ENCODE measurements at places on chromosomes 7 and 10.
A peak's percentile ranks its signal among the peaks of the same experiment; 100 is the strongest.

DNA sequence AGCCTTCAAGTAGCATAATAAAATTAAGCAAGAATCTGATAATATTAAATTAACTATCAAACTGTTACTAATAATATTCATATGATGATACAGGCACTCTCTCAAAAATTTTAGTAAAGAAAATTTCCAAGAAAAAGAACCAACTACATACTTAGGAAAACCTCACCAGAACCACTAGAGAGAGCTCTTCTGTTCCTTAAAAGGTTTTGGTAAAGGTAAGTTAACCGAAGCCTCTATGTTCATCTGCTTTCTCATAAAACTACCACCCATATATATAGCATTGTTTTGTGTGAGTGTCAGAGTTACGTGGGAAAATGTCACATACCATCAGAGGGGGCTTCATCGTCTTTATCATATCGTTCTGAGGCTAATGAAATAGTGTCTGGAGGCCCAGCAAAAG, 20.7 kb downstream of the SKAP2 start:
- DNase-seq = no peak

- DNase-seq = no peak
Measured at GRCh38 chr7:143485094-143485493, 7.4 kb downstream of the TAS2R41 start.

DNA sequence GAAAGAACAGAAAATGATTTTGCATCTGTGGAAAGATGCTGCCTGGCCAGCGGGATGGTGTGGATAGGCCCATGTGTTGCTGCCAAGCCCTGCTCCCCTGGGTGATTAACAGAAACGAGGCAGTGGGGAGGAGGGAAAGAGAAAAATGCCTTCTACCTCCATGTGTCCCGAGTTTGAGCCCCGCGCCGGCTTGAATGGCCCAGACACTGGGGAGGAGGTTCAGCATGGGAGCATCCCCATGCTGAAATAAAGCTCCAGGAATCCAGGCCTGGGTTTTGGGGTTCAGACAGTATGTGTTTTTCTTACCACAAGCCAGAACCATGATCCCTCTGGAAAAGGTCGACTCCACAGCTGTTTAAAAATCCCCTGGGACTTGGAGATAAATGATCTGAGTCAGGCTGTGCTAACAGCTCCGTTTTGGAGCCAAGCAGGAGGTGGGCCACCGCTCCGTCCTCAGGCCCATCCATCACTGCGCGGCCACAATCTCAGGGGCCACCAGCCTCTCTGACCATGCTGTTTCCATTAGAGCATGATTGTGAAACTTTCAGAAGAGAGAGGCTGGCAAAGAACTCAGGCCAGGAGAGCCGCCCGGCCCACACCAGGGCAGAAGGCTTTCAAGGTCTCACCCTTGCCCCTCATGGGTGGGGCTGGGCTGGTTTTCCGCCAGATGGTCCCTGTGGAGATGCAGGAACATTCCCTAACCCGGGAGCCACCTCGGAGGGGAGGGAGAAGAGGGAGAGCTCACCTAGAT, 299.7 kb downstream of the ZEB1 start:
- DNase-seq = no peak

- no peak for DNase-seq
Measured at GRCh38 chr10:34854147-34854601, 39.1 kb upstream of the PARD3 start.

- DNase-seq = no peak
Measured at GRCh38 chr10:124076148-124076733, 17.2 kb downstream of the CHST15 start.

GRCh38 chr10:94266091-94266490, 96.6 kb downstream of the NOC3L start:
- no peak for DNase-seq

- no peak for DNase-seq
Measured at GRCh38 chr7:128201067-128201689, 39.9 kb upstream of the LEP start.

GRCh38 chr7:74307738-74308505, 18.7 kb downstream of the CLIP2 start:
- no peak for DNase-seq

GRCh38 chr10:44937196-44938005, 22.2 kb upstream of the RASSF4 start:
- DNase-seq = no peak

- no peak for DNase-seq
Measured at GRCh38 chr7:108079648-108080591, 50.2 kb downstream of the LAMB4 start.

DNA sequence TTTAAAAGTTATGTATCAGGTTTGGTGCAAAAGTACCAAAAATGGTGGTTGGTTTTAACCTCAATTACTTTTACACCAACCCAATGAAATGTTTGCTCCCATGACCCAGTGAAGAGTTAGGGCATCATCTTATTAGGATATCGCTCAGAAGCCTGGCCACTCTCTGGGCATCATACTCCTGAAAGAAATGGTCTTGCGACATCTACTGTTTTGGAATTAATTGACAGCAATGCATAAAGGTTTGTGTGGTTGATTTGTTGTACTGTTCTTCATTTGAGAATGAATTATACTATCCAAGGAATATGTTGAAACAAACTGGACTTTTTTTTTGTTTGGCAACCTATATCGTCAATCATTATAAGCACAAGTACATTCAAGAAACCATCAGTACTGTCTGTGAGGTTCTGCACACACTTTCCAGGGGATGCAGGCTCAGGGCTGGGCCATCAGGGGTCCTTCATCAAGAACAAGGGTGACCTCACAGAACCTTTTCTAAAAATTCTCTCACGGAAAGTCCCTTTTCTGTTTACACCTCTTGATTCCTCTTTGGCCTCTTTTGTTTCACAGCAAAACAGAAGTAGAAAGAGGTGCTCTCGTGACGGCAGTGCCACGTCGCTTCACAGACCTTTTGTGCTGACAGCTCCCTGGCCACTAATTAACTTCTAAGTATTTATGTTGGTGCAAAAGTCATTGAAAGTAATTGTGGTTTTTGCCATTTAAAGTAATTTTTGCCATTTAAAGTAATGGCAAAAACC, 117.2 kb upstream of the KLF6 start:
- no peak for DNase-seq

DNA sequence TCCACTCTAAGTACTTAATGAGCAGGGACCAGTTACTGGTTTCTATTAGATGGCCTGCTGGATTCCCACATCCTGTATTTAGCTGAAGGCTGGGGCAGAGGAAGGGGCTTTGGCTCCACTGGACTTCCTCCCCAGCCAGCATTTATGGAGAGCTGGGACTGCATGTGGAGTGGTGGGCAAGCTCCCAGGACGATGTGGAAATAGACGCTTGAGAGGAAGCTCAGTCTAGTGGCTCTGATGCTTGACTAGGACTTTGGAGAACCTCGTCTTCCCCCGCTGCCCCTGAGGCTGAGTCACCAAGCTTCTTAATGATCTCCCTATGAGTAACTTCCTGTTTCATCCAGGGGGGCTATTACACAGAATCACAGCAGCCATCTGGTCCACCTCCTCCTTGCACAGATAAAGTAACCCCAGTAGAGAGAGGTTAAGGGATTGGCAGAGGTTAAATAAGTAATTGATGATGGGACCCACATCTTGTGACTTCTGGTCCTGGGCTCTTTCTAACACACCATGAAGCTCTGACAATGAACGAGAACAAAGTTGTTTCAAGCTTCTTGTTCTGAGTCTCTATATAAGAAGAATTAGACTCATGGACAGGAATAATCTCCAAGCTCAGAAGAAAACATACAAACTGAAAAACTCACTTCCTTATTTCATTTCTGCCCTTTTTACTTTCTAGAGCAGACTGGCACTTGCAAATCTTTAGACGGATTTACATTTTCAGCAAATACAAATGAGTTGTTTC, 126.2 kb downstream of the PRPF18 start:
- DNase-seq = no peak

- DNase-seq = peak; percentile 23
Measured at GRCh38 chr7:47253650-47254080, 328.2 kb downstream of the TNS3 start.

GRCh38 chr7:123415625-123416024, 118.8 kb downstream of the IQUB start:
- DNase-seq = no peak

- DNase-seq = no peak
Measured at GRCh38 chr10:97195706-97196222, 10.0 kb upstream of the SLIT1 start.

DNA sequence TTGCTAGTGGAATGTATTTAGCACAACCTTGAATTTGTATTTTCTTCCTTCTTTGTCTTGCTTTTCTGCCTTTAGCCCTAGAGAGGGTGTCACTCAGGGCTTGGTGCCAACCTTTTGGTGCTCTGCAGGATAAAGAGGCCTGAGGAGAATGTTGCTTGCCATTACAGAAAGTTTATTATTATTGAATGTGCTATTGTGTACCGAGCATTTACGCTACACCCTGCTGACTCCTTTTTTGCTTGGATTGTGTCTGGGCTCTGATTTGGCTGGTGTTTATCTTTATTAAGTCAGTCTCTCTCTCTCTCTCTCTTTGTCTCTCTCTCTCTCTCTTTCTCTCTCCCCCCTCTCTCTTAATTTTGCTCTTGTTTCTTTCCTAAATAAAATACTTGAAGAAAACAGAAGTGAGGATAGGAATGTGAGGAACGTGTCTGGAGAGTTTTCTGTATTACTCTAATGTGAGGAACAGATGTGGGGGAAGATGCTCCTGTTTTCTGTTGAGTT, 284.4 kb upstream of the PHYHIPL start:
- DNase-seq = peak; percentile 56

GRCh38 chr10:59708816-59709394, 745 bp downstream of the SLC16A9 start:
- DNase-seq = peak; percentile 10

DNA sequence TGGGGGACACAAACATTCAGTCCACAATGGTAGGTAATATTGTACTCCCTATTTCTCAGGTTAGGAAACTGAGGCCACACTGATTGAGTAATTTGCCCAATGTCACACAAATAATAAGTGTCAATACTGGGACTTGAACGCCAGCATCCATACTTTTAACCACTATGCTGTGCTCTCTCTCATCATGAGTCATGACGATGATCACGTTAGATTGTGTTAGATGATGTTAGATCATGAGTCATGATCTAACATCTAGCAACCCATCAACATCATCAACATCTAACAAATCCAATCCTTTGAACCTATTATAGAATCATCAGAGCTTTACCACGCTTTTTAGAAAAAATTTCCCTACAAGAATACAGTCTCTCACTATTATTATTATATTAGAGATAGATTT, 28.1 kb upstream of the HERPUD2 start:
- DNase-seq = no peak

GRCh38 chr7:585873-586272, 66.2 kb upstream of the PDGFA start:
- DNase-seq = no peak

DNA sequence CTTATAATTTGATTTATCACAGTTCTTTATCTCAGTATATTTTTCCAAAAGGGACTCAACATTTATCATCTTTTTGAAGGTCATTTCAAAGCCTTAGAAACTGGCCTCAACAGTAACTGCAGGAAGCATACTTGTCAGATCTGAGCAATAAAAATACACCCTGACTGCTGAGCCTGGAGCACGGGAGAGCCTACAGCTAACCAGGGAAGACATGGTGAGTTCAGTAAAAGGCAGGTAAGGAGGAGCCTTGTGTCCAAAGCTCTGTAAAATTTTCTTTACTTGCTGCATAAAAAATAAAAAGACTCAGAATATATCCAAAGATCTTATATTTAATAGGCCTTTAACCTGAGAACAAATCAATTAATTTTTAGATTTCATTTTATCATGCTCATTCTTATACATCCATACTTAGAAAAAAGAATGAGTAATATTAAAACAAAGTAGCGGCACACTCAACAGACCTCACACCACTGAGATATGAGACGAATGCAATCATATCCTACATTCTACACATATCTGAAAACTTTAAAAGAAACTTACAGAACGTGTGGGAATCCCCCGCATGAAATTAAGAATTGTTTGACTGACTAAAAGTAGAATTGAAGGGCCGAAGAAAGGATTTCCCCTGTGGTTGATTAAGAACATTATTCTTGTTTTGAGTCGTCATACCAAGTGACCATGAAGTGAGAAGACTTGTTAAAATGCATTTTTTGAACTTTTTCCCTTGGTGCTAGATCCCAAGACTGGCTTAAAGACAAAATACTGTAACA, 296.4 kb upstream of the MKLN1 start:
- no peak for DNase-seq
